ENCODE measurements at places on chromosomes 1 and 21. TPM values are rescaled to one million over a fixed set of nuclear protein-coding genes. Genes with fewer than 3 reads are reported as not detected.

Gene OR2T33
- total RNA-seq = 0.11 TPM

DNA sequence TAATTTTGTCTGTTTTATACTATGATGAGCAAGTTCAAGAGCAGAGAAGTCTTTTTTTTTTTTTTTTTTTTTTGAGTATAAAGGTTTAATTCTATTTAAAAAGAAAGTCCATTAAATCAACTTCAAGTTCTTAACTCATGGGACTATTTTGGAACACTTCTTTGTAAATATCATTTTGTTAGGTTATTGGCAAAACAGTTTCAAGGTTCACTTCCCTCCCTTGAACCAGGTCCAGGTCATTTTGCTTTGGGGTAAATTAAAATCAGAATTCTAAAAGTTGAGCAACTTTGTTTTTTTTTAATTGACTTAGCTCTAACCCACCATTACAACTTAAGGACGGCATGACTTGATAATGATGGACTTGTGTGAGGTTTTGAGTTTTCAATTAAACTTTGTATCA is 72.3 kb downstream of the WLS start:
- DNase-seq = no peak

Gene COL9A2
- total RNA-seq = 38.9 TPM

- DNase-seq = no peak
Observed at GRCh38 chr1:186865253-186865652, 36.5 kb downstream of the PLA2G4A start.

Gene LCE1A
- total RNA-seq = not detected

DNA sequence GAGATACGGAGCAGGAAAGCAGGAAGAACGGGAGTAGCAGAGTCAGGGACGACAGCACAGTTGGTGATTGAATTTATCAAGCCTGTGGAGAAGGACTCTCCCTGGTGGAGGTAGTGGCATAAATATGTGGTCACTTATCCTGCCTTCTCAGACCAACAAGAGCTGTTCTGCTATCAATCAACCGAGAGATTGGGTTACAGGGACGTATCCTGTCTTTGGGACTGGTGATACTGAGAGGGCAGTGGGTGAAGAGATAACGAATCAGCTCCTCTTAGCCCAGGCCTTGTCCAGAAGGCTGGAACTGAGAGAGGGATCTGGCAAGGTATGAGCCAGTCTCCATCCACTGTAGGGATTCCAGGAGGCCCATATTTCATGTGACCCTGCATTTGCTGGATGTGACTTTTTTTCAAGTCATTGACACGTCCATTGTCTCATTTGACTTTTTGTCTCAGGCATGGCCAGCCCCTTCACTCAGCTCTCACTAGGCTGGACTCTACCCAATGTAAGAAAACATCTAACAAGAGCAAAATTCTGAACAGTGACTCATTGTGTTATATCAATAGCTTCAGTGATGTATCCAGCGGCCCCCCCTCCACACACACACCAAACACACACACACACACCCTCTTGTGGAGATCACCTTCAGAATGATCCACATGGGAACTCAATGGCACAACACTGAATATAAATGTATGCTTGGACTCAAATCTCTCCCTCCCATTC is 11.3 kb downstream of the C1orf116 start:
- DNase-seq = no peak

DNA sequence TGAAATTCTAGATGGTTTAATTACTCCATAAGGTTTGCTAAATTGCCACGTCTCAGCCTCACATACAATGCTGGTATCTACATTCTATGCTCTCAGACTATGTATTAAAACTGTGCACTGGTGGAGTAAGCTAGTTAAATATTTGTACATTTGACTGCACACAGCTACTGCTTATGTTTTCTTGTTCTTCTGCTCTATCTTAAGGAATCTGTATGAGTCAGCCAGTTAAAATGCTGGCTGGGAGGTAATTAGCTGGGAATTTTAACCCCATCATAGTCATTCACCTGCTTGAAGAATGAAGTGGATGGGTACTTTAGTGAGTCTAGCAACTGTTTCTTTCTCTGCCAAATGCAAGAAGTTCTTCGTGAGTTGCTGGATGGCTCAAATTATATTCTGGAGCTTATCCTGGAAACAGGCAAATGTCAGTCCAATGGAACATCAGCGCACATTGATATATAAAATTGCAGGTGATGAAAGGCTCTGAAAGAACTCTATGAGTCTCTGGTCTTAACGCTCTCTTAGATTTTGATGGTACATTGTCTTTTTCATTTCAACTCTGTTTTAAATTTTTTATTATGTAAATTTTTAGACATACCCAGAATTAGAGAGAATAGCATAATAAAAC is 83.4 kb downstream of the BACH1 start:
- DNase-seq = no peak

- DNase-seq = no peak
Observed at GRCh38 chr1:171663854-171664575, 11.5 kb upstream of the MYOC start.

Gene LHX8
- total RNA-seq = not detected

GRCh38 chr1:25692560-25692959 is 76.0 kb downstream of the MAN1C1 start:
- no peak for DNase-seq

Gene VASH2
- 9.0 TPM for total RNA-seq

DNA sequence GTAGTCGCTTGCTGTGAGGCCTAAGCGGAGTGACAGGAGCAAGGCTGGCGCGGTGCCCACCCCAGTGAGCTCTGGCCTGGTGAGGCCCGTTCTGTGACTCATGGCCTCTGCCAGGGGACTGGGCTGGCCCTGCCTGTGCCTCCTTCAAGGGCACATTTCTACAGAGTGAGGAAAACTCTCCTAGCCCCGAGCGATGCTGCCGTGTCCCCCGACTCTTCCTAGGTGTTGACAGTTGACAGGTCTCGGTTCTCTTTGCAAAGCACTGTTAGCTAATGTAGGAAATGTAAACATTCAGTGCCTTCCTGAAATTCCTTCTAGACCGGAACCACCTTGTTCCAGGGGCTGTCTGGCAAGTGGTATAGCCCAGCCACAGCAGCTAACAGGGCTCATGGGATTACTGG is 43.9 kb downstream of the ABCG1 start:
- no peak for DNase-seq

Gene C1orf141
- 0.79 TPM for total RNA-seq

GRCh38 chr1:23743287-23744152 is at the start of gene ELOA:
Gene ELOA, plus strand, starts transcription at chr1:23743471. Its CDS starts 33 bp downstream, at chr1:23743504.
- DNase-seq = peak; percentile 63

Gene SPATA17
- 3.8 TPM for total RNA-seq

- DNase-seq = no peak
Observed at GRCh38 chr1:81030441-81030840, 770.3 kb upstream of the ADGRL2 start.

GRCh38 chr1:94094469-94095111 is 26.4 kb downstream of the ABCA4 start:
- peak; percentile 87 for DNase-seq

GRCh38 chr1:30911059-30911954 is 2.7 kb upstream of the SDC3 start:
- DNase-seq = peak; percentile 86

DNA sequence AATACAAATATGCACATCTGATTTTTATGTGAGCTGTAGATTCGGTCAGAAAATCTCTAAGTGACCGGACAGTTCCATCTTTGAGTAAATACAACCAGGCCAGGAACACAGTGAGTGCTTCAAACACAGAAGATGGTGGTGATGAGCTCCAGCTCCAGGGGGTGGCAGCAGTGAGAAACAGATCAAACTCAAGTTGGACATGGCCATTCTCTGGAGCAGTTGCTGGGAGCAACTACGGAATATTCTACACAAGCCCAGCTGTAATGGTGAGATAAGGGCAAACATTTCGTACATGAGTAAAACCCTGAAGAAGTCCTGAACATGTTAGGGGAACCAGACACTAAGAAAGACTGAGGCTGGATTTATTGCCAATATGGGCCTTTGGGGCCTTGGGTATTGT is 100.7 kb downstream of the BARHL2 start:
- no peak for DNase-seq

- DNase-seq = no peak
Observed at GRCh38 chr1:10874351-10874750, 77.9 kb upstream of the CASZ1 start.

DNA sequence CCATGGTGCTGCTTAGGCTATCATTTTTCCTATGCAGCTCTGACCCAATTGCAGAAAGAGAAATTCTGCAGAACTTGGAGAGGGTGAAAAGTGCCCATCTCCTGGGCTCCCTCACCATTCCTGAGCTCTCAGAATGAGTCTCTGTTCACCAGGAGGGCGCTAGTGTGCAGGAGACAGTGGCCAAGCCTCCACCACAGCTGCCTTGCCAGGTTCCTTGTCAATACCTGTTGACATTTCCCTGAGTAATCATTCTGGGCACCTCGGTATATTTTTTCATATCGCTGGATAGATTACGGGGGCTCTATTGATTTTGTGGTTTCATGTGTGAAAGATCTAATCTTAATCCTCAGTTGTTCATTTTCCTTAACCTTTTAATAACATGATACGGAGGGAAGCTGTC is 13.0 kb upstream of the C8B start:
- no peak for DNase-seq

- DNase-seq = no peak
Observed at GRCh38 chr1:42014823-42015222, 96.1 kb upstream of the HIVEP3 start.

Gene AMY2B
- total RNA-seq = 62.1 TPM

- no peak for DNase-seq
Observed at GRCh38 chr1:241976229-241976628, 18.7 kb downstream of the BECN2 start.

DNA sequence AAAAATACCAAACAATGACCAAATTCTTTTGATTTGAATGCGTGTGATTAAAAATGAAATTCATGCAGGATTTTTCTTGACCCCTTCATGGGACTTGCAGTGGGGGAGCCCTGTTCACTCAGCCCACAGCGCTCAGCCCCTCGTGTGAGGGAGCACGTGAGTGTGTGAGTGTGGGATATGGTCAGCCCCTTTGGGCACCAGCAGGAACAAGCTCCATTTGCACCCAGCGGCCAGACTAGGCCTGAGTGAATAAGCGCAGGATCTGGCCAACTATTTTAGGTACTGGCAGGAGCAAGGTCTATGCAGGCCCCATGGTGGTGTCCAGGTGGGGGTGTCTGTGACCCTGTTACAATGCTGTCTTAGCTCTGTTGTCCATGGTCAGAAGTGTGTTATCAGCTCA is 1631.2 kb downstream of the BRINP3 start:
- DNase-seq = no peak

Gene MRPL55
- 37.2 TPM for total RNA-seq

Gene NEXN
- 2.5 TPM for total RNA-seq

DNA sequence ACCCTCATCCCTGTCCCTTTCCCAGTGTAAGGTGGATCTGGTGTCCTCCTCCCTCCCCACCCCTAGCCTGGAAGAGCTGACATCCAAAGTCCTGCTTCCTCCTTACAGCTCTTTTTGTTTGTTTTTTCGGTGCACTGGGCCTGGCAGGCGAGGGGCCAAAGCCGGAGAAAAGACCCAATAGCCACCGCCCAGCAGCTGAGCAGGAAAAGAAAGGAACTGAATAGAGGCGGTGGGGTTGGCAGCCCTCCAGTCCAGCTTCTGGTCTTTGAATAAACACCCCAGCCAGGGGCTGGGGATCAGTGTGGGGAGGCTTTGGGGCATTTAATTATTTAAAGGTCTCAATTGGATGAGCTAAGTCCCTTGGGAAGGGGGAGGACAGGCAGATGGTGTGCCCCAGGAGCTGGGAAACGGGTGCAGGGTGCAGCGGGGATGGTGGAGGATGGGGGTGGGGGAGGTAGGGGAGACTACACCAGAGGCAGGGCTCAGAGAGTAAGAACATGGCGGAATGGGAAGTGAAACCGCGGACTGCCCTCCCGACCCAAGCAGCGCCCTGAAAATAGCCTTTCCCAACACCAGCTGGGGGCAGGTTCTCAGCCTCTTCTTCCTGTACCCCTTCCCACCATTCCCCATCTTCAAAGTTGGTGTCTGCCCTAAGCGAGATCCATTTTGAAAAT is 20.2 kb downstream of the BTG2 start:
- no peak for DNase-seq

Gene C1orf94
- 0.40 TPM for total RNA-seq

Gene TMEM167B
- total RNA-seq = 51.2 TPM

GRCh38 chr1:18012686-18013085 is 94.9 kb upstream of the IGSF21 start:
- DNase-seq = peak; percentile 55

- no peak for DNase-seq
Observed at GRCh38 chr1:205441716-205442050, 14.2 kb downstream of the BLACAT1 start.

- DNase-seq = no peak
Observed at GRCh38 chr21:44726826-44727225, 15.5 kb upstream of the TSPEAR start.

- DNase-seq = no peak
Observed at GRCh38 chr1:166169182-166169581, 2.4 kb upstream of the FAM78B start.

Gene ARHGAP30
- total RNA-seq = 4.2 TPM

Gene RHOU
- 47.3 TPM for total RNA-seq

GRCh38 chr21:38177919-38178652 is 78.7 kb upstream of the KCNJ15 start:
- no peak for DNase-seq

Gene VWA5B1
- 2.2 TPM for total RNA-seq

DNA sequence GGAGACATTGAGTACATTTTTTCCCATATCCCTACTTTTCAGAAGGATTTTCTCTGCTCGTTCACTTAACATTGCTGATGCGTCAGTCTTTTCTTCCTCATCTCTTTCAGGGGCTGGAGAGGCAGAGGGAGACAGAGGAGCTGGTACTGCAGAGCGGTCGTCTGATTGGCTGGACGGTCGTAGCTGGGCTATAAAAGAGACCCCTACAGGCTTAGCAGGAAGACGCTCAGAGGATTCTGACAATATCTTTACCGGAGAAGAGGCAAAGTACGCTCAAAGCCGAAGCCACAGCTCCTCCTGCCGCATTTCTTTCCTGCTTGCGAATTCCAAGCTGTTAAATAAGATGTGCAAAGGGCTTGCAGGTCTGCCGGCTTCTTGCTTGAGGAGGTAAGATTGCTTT is at the start of gene RGS4:
Gene RGS4, plus strand, starts transcription at position 220 of the 400 bp plus-strand sequence. Its CDS starts 124 bp downstream, at position 344.
- DNase-seq = peak; percentile 79

Gene IL20
- total RNA-seq = not detected

Gene MROH7
- 10.1 TPM for total RNA-seq

DNA sequence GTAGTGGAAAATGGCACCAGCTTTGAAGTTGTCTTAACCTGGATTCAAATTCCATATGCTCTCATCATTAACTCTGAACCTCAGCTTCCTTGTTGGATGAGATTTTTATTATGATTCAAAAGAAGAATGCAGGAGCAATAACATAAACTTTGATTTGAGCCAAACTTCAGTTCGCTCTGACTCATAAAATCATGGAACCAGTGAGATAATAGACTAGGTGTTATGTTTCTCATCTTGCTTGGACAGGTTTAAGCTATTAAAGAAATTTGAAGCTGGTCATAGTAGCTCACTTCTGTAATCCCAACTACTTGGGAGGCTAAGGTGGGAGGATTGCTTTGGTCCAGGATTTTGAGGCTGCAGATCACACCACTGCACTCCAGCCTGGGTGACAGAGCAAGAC is 172.8 kb downstream of the CLEC20A start:
- no peak for DNase-seq

Gene FCGR3B
- 0.39 TPM for total RNA-seq

Data from spinal cord (tissue), 10 donors.